ENCODE measurements at places on chromosomes 3 and 15. TPM values are rescaled to one million over a fixed set of nuclear protein-coding genes. Genes with fewer than 3 reads are reported as not detected.

The BDH1 gene
- 1.7 TPM for total RNA-seq

The NANOGP8 gene
- not detected for total RNA-seq

The SLITRK3 gene
- not detected for total RNA-seq

The ZBBX gene
- not detected for total RNA-seq

The COL8A1 gene
- 235 TPM for total RNA-seq

The CELF6 gene
- total RNA-seq = 0.20 TPM

The DPPA2 gene
- total RNA-seq = not detected

DNA sequence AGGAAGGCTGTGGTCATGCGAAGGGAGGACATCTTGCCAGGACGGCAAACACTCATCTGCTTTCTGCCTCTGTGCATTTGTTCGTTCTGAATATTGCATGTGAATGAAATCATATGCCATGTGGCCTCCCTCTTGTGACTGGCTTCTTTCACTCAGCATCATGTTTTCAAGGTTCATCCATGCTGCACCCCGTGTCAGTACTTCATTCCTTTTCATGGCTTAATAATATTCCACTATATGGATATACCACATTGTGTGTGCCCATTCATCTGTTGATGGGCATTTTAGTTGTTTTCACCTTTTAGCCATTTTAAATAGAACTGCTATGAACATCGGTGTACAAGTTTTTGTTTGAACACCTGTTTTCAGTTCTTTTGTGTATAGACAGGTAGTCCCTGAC lies 118.7 kb downstream of the GABRG3 start:
- no peak for DNase-seq

DNA sequence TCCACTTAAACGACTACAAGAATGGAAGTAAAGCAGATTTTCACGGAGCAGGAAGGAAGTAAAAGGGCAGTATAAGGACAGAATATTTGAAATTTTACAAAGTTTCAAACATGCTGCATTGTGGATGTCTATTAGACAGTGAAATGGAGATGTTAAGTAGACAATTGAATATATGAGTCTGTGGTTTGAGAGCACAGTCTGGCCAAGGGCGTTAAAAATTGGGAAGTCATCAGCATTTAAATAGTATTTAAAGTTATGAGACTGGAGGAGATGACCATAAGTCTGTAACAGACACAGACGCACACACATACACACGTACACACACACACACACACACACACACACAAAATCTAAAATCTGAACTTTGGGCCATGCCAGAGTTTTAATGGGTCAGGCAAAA lies 935.9 kb downstream of the EPHA3 start:
- no peak for DNase-seq

DNA sequence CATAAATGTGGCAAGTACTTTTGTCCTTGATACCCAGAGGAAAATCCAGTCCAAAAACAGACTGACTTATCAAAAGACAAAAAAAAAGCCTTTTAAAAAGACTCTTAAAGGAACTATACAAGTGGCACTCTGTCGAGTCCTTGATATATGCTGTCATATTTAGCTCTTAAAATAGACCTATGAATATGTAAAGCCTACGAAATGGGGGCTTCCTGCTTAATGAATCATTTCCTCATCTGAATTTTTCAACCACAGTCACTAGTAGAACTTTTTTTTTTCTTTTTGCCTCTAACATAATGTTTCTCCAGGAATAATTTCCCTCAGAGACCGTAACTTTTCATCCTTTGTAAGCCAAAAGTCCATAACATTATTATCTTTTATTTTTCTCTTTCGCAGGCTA lies 95.8 kb downstream of the P3H2 start:
- DNase-seq = peak; percentile 88

GRCh38 chr3:108608750-108609149 lies 19.2 kb downstream of the DZIP3 start:
- DNase-seq = no peak

- DNase-seq = no peak
Observed at GRCh38 chr3:126205717-126206655, 25.6 kb upstream of the ALDH1L1 start.

DNA sequence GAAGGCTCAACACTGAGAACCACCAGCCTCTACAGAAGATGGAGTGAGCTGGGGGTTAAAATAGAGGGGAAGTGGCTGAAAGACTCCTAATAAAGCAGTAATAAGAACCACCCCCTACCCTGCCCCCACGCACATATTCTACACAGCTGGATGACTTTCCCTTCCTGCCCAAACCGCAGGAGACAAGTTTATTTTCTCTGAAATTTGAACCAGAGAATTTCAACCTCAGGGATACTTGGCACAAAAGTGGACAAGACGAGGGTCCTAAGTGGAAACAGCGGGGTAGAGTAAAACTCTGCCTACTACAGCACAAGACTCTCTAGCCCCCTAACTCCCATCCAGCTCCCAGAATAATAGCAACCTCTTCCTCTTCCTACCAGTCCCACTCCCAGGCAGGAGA lies 28.4 kb downstream of the USF3 start:
- no peak for DNase-seq

- no peak for DNase-seq
Observed at GRCh38 chr15:58492661-58493397, 61.0 kb downstream of the LIPC start.

- no peak for DNase-seq
Observed at GRCh38 chr3:99697250-99697649, 58.9 kb downstream of the COL8A1 start.

DNA sequence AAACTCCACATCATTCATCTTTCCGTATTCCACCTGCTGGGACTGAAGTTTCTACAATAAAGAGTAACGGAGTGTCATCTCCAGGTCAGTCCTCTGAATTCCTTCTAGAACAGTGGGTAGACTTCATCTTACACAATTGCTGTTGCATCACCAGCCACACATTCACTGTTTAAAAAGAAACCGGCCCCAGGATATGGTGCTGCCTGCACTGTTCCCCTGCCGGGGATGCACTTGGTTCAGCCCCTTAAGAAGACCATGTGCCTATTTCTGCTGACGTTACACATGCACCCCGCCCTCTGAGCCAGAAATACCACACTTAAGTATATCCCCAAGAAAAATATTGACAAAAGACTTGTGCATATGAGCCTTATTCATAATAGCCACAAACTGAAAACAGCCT lies 233.4 kb downstream of the FEZF2 start:
- no peak for DNase-seq

DNA sequence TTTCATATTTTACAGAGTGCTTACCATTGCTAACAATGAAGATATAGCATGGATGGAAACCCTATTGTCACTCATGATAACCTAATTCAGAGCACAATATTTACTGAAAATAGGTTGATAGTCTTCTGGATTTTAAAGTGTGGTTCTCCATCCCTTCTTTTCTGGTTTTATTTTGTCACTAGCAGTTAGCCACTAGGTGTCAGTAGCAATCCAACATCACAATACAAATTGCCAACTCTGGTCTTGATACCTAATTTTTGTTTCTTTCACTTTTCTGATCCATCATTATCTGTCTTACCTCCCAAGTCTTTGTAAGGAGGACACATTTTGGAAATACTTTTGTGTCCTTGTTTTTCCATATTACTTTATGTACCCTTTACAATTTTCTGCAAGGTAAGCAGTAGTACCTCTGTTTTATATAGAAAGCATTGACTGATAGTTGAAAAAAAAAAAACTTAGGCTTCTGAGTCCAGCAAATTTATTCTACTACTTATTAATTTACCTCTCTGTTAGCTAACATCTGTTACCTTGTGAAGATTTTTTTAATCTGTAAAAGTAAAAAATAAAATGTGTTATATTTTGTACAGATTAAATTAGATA lies 28.3 kb upstream of the CRYBG3 start:
- peak; percentile 78 for DNase-seq

Measured in lung microvascular endothelial cell (primary cell).